Left cardiac atrium (tissue), 4 donors: ENCODE measurements at places on chromosomes 16 and 17.

DNA sequence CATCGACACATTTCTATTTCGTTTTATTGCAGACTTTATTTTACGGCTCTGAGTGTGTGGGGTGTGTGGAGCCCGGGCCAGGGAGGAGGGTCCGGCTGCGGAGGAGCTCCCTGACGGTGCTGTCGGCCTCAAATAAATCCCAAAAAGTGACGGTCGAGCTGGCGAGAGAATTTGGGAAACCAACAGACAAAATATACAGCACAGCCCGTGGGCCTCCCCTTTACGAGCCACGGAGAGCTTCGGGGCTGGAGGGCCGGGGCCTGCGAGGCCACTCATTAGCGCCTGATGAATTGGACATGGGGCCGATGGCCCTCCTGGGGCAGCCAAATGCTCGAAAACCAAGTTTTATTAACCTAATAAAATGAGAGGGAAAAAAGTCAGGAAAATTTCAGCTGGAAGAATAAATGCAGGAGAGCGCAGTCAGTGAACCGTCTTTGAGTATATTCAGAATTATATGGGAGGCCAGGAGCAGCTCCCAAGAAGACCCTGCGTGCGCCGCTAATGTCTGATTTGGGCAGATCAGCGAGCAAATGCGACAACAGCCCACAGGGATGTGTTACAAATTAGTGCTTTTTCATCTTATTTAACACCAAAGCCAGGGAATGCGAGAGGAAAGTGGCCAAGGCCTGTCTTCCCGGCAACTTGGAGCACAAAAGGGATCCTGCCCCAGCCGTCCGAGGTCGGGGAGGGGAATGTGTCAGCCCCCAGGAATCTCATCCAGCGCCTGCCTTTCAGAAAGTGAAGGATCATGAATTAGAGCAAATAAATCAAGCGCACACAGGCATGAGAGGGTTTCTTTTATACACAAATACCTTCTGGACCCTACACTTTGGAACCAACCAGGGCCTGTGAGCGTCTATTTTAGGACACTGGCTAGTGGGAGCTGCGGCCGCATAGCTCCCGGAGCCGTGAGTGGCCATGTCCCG is 249.1 kb downstream of the C16orf95 start:
- no peak for DNase-seq

GRCh38 chr17:57296231-57296630 is 39.9 kb downstream of the MSI2 start:
- DNase-seq = no peak

DNA sequence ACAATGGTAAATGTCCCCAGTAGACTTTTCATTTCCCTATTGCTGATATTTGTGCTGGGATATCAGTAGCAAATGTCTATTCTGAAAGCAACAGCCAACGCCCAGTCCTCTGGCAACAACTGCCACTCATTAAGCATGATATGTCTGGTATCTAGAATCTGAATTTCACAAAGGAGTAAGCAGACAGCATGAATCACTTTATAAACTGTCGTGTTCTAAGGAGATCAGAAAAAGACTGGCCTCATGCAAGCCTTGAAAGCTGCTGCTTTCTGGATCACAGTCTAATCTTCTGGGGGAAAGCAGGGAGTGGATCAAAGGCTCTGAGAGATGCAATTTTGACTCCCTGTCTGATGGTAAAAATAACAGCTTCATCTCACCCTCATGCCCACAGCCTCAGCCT is 153.1 kb upstream of the NOG start:
- no peak for DNase-seq

DNA sequence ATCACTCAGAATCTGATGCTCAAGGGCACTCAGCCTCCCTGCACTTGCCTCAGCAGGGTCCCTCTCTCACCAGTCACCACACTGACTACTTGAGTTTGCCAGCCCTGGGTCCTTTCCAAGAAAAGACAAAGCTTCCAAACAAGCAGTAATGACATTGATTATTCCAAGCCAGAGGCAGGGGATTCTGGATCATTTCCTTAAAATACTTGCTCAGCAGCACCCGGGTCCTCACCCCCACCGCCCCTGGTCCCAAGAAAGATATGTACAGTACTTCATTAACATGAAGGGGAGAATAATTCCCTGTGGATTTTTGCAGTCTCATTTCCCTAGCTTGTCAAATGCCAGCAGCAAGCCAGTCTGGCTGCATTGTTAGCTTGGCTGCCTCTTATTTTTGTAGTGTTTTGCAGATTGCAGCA is 83.2 kb upstream of the GNAO1 start:
- no peak for DNase-seq

DNA sequence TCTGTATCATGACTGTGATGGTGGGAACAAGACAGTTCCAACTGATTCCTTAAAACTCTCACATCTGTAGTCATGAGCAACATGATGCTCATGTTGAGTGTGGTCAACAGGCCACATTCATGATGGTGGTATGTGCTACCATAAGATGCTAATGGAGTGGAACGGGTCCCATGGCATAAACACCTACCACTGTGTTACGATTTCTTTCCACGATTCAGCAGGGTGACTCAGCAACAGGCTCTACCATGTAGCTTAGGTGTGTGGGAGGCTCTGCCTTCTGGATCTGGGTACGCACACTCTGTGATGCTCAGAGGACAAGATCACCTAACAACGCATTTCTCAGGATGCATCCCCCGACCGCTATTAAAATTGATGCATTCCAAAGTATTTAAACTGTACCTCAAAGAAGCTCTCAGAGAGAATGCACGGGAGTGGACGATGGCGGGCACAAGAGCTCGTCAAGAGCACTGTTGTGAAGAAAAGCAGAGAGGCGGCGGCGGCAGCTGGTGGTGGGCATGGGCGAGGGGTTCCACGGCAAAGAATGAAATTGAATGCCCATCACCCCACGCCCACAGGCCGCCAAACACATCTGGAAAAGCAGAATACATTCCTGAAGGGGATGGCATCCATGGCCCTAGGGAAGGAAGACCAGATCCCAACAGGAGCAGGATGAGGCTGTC is 133.3 kb downstream of the ZNF778 start:
- DNase-seq = no peak
